AG09309 (cell line): ENCODE measurements at places on chromosomes 4 and X.
A peak's percentile ranks its signal among the peaks of the same experiment; 100 is the strongest.

DNA sequence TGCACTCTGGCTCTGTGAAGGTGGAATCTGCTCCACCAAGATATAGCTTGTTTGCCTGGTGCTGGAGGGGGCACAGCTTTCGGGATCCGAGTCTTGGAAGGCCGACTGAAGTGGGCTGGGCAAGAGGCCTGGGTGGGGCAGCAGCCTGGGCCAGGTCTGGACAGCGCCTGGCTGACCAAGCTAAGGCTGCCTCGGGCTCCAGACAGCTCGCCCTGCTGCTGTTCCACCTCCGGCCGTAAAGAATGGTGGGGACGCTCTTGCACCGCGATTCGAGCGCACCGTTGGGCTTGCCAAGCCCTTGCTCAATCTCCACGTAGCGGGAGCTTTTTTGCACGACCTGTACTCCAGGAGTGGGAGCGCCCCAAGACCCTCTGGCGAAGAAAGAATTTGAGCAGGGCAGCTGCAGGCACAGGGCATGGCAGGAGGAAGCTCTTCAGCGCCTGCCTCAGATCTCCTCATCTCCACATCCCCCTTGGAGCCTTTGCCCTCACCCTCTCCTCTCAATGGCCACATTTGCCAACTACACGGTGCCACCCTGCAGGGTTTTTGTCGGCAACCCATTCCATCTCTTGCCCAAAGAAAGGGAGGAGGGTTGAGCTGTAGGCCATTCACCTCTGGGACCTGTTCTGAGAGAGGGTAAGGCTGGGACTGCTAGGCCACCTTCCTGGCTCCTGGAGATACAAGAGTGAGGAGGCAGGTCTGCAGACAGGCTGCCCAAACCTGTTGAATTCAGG lies 18.9 kb downstream of the CNGA2 start:
- no peak for DNase-seq

- no peak for DNase-seq
Observed at GRCh38 chr4:89939994-89940393, 45.3 kb downstream of the MMRN1 start.

DNA sequence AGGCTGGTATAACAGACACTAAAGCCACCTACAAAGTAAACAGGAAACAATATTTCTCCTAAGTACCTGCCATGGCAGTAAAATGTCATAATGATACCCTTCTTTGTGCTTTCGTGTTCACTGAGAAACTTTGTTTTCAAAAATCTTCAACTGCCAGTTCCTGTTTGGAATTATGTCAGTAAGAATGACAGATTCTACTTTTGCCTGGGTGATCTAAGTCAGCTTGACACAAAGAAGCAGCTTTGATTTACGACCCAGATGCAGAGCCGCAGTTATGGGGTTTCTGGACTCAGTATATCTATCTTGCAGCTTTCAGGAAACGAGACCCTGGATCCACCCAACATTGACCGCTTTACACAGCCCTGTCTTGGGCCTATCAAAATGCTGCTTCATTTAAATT lies 71.2 kb downstream of the SNX25 start:
- DNase-seq, result no peak

DNA sequence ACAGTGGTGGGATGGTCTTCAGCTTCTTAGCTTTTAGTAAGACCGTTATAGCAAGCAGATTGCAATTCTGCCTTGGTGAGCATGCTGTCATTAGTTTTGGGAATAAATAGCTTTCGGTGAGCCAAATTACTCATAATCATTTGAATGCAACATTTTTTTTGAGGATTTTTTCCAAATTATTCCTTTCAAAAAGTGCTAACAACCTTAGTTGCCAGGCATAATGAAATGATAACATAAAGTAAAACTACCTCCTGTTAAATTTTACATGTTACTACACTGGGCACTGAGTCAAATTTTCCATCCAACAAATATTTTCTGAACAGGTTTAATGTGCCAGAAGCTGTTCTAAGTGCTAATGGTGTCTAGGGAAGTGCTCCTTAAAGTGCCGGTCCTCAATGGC lies 15.8 kb upstream of the NPFFR2 start:
- DNase-seq, result no peak

DNA sequence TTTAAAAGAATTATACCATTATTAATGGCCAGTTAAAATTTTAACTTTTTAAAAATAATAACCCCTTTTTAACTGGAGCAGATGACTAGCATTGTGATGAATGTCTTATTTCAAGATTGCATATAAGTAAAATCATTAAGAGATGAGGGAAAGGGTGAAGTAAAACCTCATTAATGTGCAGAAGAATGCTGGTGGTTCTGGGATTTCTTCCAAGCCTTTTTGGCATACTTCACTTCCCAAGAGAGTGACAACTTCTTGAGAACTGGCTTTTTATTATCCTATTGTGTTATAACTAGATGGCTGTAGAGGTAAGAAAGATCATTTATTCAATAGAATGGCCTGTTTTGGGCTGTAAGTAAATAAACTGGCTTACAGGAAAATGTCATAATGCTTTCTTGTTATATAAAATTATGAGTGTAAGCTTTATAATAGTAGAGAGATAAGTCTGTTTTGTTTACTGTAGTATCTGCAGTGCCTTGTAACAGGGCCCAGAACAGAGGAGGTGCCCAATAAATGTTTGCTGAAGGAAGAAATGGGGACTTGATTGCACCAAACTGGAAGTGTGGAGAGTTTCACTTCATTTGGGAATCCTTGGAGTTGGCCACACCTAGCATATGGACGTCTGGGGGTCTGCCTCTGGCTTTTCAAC lies 242.9 kb upstream of the PITX2 start:
- DNase-seq, result peak; percentile 87

DNA sequence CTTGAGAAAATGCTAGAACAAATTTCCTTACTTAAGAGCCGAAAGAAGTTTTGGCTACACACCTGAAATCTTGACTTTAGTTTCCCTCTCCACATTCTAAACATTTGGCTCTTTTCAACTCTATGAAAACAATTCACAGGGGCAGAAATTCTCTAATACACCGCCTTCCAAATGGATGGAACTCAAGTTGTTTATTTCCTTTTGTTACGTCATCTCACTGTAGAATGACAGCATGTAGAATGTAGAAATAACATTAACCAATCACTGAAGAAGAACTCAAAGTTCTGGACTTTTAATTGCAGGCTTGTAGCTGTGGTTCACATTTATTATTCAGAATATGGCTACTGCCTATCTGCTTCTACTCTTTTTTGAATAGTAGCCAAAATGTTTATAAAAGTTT lies 1.9 kb downstream of the DMP1 start:
- DNase-seq, result no peak

DNA sequence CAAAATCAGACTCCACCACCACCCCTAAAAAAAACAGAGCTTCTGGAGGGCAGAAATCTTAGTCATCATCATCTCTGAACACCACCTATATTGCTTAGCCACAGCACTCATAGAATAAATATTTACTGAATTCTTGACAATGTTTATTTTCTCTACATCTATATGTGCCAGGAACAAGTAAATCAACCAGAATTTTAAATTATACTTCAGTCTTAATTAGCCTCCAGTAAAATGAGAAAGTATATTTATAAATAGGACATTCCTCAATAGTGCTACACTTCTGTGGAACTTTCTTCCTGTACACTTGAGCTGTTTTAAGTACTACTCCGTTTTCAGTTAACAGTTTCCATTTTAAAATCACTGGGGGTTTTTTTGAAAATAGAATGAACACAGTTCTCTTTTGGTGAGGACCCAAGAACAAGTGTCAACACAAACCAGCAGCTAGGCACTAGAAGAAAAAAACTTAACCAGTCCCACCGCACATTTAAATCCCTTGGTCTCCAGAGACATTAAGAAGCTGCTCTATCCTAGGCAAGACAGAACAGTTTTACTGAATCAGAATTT lies 25.5 kb downstream of the SMIM14 start:
- no peak for DNase-seq

DNA sequence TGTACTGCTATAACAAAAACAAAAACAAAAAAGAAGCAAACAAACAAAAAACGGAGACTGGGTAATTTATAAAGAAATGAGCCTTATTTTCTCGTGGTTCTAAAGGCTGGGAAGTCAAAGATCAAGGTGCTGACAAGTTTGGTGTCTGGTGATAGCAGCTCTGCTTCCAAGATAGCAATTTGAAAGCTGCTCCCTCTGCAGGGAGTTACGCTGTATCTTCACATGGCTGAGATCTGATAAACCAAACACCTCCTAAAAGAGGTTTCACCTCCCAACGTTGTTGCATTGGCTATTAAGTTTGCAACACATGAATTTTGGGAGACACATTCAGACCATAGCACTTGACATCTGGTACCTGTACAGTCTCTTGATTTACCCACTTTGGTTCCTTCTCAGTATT lies 854.2 kb downstream of the CENPC start:
- no peak for DNase-seq

DNA sequence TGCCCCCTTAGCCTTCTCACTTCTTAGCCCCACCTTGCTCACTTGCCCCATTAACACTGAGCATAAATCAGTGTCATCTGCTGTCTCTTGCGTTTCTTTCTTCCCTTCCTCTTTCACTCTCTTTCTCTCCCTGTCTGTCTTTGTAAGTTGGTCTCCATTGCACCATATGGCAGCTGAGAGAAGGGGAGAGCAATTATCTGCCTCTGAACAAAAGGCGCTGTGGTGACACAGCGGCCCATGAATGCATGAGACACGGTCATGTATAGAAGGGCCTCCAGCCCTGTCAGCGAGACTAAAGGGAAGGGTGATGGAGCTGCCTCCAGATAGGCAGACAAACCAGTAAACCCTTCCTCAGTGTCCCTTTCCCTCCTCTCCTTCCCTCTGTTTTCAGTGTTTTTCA lies 88.8 kb upstream of the PCDH18 start:
- DNase-seq, result no peak

GRCh38 chrX:65994519-65995506 lies 45.1 kb downstream of the VSIG4 start:
- no peak for DNase-seq

DNA sequence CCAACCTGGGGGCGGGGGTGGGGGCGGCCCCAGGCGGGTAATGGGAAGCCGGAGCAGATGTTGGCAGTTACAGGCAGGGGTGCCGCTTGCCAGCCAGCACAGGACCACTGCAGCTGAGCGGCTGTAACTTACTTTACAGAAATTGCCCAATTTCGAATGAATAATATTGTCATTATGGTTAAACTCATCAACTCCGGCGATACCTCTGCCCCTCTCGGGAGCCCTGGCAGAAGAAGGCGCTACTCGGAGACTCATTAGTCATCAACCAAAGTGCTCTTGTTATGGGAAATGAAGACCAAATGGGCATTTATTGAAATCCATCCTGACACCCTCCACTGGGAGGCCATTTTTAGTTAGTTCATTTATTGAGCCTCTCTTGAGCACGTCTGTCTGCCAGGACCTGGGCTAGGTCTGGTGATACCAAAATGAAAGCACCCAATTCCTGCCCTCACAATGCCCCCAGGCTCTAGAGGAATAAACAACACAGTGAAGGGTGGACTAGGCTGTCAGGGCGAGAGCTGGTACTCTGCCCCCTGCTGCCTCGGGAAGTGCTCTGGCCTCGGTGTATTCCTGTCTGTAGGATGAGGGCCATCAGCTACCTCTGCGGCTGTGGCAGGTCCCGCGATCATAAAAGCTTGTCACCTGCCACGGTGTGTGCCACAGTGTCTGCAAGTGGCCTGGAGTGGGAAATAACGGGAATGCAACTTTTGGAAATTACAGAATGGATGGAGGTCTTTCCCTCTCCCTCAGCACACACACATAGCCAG lies 159.1 kb upstream of the PSAPL1 start:
- DNase-seq, result no peak

- no peak for DNase-seq
Observed at GRCh38 chrX:8091510-8091909, 79.6 kb downstream of the VCX2 start.

DNA sequence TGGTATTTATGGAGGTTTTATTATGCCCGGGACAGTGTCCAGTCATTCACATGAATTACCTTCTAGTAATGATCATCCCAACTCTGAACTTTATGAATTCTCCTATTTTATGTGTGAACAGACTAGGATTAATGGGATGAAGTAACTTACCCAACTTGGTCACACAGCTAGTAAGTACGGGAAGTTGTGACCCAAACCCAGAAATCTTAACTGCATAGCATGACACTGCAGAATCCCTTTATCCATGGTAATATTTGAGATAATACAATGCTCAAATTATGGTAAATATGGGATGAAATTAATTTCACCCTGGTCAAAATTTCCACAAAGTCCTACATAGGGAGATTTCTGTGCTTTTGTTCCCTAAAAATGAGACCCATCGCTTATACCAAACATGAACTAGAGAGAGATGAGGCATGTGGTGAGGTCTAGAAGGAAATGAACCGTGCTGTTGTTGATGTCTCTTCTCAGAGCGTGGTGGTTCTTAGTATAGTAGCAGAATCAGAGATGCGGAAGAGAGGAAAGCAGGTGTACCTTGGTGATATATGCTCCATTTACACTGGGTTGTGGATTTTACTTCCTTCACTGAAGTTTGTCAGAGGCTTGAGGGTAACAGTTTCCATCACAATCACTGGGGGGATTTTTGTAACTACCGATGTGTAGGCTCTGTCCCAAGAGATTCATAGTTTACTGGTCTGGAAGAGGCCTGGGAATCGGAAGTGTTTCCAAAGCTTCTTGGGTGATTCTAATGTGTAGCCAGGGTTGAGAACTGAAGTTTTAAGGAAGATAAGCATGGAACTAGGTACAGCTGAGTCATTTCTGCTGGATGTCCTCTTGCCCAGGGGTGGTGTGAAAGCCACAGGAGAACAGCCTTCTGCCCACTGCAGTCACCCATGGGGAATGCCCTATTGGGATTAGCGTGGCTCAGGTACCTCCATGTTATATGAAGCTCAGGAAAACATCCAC lies 30.2 kb upstream of the FAM9C start:
- DNase-seq, result no peak

DNA sequence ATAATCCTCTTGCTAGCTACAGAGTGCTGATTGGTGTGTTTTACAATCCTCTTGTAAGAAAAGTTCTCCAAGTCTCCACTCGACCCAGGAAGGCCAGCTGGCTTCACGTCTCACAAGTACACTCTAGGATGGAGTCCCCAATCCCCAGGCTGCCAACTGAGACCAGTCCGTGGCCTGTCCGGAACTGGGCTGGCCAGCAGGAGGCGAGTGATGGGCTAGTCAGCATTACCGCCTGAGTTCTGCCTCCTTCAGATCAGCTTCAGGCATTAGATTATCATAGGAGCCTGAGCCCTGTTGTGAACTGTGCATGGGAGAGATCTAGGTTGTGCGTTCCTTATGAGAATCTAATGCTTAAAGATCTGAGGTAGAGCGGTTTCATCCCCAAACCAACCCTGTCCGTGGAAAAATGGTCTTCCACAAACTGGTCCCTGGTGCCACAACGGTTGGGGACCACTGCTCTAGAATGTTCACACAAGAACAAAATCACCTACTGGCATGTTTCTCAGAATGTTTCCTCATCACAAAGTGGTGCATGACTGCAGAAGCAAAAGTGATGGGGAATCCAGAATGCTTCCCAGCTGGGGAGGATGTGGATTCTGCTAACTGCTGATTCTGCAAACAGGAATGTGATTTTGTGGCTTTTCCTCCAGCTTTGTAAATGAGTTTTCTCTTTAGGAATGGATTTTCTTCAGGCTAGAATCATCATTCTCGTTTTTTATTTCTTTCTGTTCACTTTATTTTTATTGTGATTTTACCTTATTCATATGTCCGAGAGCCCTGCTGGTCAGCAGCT lies 40.9 kb downstream of the SEPTIN11 start:
- DNase-seq, result peak; percentile 88
